Activated CD4-positive, alpha-beta memory T cell treated with anti-CD3 and anti-CD28 coated beads for 36 hours (primary cell): ENCODE measurements at places on chromosomes 1 and 21. TPM values are rescaled to one million over a fixed set of nuclear protein-coding genes. Genes with fewer than 3 reads are reported as not detected.

LSM10 gene
- 46.0 TPM for total RNA-seq

CNR2 gene
- total RNA-seq, result not detected

LORICRIN gene
- total RNA-seq, result not detected

FUCA1 gene
- total RNA-seq, result 5.3 TPM

RORC gene
- 9.9 TPM for total RNA-seq

MAN1C1 gene
- total RNA-seq, result 4.6 TPM

- no peak for DNase-seq
Measured at GRCh38 chr1:47104816-47105215, 32.4 kb upstream of the CYP4A22 start.

DNA sequence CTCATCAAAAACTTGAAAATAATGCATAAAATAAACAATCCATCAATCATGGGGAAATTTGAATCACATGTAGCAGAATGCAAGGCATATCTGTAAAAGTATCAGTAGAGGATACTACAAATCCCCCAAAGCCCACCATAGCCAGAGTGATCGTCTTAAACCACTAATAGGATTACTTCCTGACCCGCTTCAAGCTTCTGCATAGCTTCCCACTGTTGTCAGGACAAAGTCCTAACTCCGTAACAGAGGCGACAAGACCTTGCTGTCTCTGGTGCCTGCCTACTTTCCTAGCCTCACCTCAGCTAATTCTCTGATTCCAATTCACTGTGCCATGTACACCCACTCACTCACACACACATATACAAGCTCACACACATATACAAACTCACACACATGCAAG lies 161.2 kb upstream of the NFIA start:
- DNase-seq, result no peak

DNA sequence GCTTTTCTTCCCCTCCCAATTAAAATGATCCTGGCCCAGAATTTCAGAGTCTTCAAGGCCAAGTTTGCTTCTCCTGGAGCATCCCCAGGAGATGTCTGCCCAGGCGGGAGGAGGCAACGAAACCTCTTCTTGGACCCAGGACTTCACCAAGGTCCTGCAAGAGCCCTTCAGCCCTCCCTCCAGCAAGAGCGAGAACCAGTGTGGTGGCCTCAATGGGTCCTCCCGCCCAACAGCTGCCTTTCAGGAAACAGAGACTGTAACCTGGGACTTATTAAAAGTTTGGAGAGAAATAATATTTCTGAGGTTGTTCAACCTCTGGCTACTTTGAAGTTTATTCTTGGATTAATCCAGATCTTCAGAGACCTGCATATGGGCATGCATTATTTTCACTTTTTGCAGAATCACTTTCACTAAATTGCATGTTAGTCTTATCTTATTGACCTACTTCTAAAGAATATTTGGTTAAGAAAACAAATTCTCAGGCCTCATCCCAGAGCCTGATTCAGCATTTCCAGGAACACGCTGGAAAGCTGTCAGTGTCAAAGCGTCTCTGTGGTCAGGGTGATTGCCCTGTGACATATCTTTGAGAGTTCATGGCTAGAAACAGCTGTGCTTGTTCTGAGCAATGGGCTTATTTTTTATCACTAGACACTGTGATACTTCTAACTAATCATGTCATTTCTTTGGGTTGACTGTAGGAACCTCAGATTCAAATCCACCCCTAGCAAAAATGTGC lies 66.0 kb upstream of the CLDN14 start:
- DNase-seq, result no peak

GRCh38 chr1:11289064-11289463 lies 16.1 kb downstream of the UBIAD1 start:
- DNase-seq, result no peak

DNA sequence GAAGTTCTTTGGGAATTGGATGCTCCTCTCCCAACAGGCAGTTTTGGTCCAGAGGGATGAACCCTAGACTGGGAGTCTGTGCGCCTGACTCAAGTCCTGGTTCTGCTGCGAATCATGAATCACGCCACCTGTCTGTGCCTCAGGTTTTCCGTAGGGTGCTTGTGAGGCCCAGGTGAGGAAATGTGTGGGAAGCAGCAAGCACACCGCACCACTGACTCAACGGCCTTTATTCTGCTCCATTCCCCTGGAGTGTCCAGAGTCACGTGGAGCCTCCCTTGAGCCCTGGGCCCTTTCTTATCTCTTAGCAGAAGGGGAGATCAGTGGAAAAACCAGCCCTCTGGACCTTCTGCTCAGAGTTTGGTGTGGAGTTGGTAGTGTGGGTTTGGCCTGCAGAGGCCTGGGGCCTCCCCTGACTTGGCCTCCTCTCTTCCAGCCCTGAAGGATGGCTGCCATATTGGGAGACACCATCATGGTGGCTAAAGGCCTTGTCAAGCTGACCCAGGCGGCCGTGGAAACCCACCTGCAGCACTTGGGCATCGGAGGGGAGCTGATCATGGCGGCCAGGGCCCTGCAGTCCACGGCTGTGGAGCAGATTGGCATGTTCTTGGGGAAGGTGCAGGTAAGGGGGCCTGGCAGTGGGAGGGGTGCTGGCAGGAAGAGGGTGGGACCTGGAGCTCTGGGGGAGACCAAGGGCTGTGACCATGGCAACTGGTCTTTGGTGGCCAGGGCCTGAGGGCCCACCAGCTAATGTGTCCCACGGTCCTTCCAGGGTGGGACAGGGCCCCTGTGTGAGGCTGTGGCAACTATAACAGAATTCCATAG lies 21.1 kb downstream of the COQ8A start:
- peak; percentile 56 for DNase-seq

DNA sequence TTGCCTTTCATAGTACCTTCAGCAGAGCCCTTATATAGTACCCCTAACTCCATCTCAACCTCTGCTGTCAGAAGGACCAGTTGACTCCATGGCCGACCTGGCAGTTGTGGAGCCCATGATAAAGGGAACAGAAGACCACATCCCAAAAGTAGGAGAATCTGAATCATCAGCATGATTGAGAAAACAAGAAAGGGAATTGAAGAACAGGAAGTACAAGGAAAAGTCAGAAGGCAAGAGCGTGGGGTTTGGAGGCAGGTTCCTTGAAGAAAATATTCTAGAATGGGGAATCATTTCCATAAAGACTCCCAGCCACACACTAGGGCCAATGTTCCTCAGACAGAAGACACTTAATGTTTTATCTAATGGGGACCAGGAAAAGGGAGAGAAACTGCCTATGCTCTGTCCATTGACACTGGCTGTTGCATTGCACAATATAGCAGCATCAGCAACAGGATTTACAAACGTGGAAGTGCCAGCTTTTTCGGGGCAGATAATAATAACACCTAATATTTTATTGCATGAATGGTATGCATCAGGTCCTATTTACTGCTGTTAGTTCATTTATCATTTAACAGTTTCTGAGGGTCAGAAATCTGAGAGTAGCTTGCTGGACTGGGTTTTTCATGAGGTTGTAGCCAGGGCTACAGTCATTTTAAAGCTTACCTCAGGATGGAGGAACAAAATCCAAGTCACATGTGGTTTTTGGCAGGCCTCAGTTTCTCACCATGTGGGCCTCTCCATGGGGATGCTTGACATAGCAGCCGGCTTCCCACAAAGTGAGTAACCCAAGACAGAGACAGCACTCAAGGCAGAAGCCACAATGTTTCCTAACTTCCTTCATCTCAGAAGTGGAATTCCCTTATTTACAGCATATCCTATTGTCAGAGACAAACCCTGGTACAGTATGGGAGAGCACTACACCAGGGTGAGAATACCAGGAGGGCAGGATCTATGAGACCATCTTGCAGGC lies 483.4 kb downstream of the PLPP3 start:
- no peak for DNase-seq

DNA sequence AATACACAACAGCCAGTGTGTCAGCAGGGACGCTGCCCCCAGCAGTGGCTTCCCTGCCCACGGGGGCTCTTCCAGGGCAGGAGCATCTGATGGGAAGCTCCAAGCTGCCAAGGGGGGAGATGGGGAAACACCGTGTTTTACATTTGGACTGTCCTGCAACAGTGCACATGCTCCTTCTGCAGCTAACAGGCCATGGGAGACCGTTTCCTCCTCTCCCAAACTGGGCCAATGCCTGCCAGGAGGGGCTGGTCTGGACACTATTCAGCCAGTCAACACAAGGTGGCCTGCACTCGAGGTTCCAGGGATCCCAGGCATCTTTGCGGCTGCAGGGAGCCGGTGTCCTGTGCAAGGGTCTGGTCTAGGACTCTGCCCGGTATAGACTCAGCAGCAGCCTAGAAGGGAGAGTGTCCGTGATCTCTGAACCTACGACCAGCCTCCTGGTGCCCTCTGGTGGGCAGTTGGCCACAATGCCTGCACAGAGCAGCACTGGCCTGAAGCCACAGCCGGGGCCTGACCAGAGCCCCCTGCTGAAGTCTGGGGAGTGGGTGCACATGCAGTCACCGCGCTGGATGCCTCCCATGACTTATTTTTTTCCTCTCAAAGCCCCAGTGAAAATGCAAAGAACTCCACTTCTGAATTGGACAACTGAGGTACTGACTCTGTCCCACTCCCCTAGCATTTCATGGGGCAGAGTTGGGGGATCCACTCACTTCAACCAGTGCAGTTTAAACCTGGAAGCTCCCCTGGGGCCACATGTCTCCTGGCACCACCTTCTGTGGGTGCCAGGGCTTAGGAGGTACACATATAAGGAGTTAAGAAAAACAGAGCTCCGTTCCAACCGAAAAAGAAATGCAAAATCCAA lies 33.3 kb downstream of the RCC2 start:
- peak; percentile 55 for DNase-seq
